WERI-Rb-1 (cell line): ENCODE measurements at places on chromosomes 7 and 10.

GRCh38 chr10:60107308-60107976 lies 201.1 kb upstream of the CCDC6 start:
- no peak for DNase-seq

DNA sequence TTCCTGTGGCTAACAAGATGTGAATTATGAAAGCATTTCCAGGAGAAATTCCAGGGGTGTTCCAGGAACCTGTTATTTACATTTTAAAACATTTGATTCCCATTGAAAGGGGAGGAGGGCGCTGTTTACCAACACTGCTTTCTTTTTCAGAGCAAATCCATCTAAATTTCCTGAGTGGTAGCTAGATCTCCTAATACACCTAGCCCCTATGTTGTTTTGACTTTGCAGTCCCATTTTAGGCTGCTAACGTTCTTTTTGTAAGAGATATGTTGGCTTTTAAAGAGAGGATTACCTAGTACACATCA lies 130.8 kb downstream of the TCF7L2 start:
- no peak for DNase-seq

DNA sequence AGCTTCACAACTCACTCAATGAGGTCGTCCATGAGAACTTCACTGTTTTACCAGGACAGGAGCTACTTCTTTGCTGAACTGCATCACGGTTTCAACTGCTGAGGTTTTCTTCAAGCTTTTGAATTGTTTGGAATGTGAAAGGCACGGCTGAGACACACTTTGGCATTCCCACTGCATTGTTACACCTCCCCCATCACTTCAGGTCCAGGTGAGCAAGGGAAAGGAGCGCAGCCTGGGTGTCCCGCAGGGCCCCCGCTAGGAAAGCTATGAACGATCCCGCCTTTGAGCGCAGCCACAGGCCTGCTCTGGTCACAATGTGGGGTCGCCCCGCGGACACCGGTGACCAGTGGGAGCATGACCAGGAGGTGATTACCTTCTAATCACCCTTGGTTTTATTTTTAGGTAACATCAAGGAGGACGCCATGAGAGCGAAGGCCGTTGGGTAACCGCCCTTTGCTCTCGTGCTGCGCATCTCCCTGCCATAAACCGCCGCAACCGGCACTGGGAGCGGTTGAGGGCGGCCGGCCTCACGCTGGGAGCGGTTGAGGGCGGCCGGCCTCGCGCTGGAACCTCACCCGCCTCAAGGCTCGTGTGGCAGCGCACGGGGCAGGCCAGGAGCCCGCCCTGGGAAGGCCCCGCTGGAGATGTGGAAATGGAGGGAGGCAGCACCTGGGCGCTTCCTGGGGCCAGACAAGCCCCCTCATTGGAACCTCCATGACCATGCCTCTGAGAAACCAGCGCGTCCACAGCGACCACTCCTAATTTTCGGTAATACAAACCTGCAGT lies 50.9 kb upstream of the SGMS1 start:
- no peak for DNase-seq

DNA sequence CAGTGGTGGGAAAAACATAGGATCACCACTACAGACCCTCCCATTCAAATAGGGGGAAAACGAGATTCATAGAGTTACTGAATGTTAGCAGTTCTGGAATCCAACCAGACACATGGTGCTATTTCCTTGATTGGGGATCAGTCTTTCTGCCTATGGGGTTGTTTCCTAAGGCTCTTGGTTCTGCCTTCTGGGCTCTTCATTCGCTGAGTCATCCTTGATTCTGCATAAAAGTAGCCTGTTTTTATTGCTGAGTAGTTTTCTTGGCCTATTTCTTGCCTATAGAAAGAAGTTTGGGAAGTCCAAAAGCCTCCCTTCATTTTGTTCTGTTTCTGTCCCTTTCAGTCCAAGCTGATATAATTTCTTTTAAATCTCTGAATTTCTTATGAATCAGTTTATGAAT lies 99.3 kb upstream of the OIT3 start:
- DNase-seq, result no peak

DNA sequence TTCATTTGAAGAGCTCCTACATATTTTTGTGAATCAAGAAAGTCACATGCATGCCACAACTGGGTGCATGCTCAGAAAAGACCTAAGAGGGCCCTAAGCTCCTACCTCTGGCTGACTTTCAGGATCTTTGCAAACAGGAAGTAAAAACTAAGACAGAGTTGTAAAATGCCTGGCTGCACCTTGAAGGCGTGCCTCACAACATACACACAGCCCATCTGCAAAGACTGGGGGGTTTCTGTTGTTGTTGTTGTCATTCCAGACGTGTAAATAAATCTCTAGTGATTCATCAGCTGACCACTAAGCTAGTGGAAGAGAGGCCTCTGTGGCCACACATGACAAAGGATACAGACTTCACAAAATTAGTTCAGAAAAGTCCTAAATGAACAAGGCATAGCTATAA lies 31.8 kb downstream of the SMURF1 start:
- no peak for DNase-seq

GRCh38 chr10:70991140-70992124 lies 103.1 kb upstream of the PCBD1 start:
- DNase-seq, result no peak

DNA sequence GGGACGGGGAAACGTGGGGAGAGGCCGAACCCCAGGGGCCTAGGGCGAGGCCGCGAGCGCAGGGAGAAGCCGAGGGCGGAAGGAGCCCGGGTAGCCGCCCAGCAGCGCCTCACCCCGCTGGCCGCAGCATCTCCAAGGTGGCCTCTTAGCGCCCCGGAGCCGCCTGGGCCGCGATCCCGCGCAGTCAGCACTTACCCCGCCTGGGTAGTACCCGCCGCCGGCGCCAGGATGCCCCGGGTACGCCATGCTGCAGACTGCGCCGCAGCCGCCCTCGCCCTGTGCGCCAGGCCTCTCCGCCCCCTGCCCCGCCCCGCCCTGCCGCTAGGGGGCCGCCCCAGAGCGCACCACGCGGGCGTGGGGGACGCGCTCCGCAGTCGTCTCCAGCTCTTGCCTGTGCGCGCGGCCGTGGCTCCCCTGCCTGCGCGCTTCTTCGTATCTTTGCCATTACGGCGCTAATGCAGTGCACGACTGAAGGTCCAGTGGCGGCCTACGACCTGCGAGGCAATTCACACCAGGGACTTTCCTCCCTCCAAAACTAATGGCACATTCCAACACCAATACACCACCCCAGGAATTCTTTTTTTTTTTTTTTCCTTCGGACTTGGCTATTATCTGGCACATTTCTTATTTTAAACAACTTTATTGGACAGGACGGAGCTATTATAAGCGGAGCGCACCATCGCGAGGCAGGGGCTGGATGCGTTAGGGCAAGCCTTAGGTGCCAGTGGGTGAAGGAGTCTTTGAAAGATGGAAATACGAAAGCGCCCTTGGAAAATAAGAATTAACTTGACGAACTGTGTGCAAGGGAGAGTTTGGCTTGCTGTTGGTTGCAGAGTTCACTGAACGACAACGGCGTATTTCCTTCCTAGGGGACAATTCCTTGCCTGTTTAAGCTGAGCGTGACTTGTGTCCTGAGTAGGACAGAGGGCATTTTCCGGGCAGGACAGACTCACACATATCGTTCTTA lies at the start of gene SRI:
Gene SRI, minus strand, starts transcription at position 258 of the 967 bp plus-strand sequence. Its CDS starts 12 bp downstream, at position 246.
- peak; percentile 84 for DNase-seq

DNA sequence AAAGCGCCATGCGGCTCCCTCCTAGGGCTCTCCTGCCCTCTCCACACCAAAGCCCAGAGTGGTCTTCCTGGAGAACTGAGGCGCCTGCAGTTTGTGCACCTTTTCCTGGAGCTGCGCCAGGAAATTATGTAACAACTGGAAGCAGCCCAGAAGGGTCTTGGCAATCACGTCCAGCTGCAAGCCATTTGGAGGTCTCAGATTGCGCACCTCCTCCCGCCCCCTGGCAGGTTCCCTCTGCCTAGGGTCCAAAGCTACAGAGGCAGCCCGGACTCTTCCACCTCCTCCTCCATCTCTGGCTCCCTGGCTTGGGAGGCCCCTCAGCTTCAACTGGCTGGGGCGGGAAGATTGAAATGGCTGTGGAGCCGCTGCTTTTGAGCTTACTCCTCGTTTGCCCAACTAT lies 34.0 kb upstream of the SFTPD start:
- DNase-seq, result no peak

GRCh38 chr7:134832367-134832766 lies 52.9 kb downstream of the CALD1 start:
- no peak for DNase-seq

DNA sequence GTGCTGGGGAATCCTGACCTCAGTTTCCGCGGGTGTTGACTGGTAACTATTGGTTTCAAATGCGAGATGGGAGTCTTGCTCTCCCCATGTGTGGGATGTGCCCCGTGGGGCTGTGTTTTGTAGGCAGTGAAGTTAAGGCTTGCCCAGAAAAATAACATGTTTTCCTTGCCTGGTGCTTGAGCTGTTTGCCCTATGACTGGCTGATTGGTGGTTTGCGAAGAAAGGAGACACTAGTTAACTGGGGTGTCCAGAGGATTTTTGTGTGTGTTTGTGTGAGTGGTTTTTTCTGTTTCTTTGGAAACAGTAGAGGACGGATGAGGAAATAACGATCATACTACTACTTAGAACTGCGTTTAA lies 61.9 kb downstream of the CREB5 start:
- no peak for DNase-seq

DNA sequence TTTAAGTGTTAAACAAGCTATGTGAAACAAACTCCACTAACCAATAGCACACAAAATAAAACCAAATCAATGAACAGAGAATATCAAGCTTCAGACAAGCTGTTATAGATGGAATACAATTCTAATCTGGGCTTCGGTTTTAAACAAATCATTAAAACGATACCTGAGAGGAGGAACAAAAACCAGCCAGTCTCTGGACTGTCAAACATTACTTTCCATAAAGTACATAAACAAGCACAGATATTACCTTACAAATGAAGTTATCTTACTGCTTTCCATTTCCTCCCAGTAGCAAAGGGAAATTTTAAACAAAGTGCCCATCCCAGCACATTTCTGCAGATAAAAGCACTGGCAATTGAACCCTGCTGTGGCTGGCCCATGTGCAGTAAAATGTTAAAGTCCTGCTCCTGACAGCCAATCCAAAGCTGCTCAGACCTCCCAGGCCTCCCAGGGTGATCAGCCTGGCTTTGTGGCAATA lies 128.0 kb downstream of the NRCAM start:
- DNase-seq, result peak; percentile 41

DNA sequence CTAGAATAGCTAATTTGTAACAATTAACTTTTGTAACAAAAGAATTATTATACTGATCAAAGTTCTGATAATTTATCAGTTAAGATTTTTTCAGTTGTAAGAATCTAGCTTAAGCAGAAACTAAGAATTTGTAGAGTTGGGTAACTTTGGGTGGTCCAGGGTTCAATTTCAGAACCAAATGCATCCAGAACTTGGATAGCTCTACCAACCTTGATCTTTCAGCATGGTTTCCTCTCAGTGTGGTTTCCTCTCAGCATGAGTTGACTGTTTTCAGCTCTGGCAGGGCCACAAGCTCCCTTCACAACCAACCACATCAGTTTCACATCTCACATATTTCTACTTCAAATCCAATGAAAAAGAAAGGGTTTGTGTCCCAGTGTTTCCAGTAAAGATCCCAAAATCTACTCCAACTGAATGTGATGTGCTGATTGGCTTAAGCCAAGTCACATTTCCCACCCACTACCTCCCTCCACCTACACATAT lies 3.3 kb upstream of the FAS start:
- DNase-seq, result no peak

- DNase-seq, result no peak
These were observed 2.1 kb downstream of the CASD1 start for GRCh38 chr7:94511718-94512117.

- no peak for DNase-seq
These were observed 2.9 kb upstream of the FGL2 start for GRCh38 chr7:77202481-77202976.

GRCh38 chr7:1893451-1893850 lies 223.4 kb downstream of the ELFN1 start:
- no peak for DNase-seq

DNA sequence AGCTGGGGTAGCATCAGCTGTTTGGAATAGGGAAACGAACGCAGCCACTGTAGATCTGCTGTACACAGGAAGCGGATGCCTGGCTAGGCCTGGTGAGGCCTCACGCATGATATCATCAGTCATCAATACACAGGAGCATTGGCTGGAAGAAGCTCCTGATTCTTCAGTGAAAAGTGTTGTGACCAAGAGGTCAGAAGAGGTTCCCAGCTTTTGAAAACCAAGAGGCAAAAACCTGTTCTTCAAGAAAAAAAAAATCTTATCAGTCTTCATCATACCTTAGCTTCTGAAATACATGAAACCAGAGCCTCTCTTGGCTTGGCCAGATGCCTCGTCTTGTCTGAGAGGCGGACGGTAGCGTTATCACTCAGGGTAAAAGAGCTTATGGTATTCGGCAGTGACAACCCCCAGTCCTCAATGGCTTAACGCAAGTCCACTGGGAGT lies 139.3 kb upstream of the TCF7L2 start:
- peak; percentile 15 for DNase-seq

DNA sequence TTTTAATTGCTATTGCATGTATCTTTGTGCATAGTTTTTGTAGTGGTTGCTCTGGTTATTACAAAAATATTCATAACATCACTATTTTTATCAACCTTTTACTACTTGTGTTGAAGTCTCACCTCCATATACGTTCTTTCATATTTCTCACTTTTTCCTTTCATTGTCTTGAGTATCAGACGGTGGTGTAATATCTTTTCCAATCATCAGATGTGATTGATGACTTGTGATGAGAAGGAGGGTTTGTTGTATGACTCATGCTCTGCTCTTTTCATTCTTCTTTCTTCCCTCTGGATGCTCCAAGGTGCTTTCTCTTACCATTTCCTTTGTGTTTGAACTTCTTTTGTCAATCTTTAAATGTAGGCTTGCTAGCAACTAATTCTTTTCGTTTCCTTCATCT lies 310.2 kb downstream of the TNS3 start:
- DNase-seq, result no peak

DNA sequence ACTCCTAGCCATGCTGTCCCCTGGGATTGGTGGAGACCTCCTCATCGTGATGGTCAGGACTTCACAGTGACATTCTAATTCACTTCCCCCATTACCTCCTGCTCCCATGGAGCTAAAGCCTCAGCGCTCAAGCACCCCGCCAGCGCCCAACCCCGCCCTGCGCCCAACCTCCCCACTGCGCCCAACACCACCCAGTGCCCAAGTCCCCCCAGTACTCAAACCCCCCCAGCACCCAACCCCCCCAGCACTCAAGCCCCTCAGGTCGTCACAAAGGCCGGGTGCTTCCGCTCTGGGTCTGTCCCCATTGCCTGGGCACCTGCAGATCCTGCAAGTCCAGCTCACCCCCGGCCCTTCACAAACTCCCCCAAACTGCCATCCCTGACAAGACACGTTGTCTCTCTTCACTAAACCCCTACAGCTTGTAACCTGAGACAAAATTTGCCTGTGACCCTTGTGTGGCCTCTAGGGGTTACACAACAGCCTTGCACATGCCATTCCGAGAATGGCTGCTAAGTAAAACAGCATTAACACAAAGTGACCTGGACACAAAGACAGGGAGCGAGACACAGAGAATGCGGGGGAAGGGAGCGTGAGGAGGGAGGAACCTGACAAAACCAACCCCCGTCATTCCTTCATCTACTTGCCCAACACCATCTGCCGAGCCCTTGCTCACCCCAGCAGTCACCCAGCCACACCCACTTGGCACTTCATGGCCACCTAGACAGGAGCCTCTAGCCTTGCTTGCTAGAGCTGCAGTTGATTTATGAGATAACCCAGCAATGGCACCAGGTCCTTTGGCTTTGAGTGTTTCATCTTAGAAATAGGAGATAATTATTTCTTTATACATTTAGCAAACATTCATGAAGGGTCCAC lies 107.8 kb downstream of the ADARB2 start:
- no peak for DNase-seq
